Right ventricle myocardium inferior (tissue), 1 donor: ENCODE measurements at places on chromosomes 7 and 10. TPM values are rescaled to one million over a fixed set of nuclear protein-coding genes. Genes with fewer than 3 reads are reported as not detected.

The PDE1C gene
- total RNA-seq = 198 TPM

The ECD gene
- 15.3 TPM for total RNA-seq

The SH2D4B gene
- total RNA-seq = not detected

The HOXA11 gene
- total RNA-seq = not detected

The ZNF722 gene
- total RNA-seq = not detected

The NPY4R2 gene
- not detected for total RNA-seq

The SERPINE1 gene
- 1.6 TPM for total RNA-seq

The SUPV3L1 gene
- total RNA-seq = 40.1 TPM

The PNLIP gene
- not detected for total RNA-seq

DNA sequence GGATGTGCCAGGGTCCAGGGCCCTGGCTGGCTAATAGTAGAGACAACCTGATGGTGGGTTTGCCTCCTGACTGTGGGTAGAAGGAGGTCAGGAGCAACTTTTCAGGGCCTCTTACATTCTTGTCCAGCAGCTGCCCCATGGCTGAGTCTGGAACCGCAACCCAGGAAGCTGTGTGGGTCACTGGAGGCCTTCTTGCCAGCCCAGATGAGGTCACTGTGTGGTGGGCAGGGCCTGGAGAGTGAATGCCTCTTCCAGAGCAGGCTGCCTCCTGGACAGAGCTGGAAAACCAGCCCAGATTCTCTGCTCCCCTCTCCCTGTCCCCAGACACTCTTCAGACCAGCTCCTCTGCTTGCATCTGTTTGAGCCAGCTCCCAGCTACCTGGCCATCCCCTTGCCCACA lies 43.5 kb upstream of the LEP start:
- DNase-seq = no peak

GRCh38 chr10:6416892-6417512 lies 163.1 kb downstream of the PRKCQ start:
- no peak for DNase-seq

DNA sequence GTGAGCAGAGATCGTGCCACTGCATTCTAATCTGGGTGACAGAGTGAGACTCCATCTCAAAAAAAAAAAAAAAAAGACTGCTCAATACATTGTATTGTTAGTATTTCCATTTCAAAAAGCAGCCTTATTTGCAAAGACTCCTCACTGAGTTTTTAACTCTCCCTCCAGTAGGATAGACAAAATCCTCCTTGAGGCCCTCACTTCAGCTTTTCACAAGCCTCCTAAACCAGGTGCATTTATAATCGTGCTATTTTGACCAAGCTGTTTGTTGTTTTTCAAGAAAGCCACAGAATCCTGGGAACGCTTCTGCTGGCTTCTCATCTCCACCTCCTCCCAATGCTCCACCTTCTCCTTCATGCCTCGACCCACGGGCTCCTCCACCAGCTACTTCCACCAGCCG lies 6.3 kb upstream of the DDIT4 start:
- no peak for DNase-seq

- no peak for DNase-seq
These were observed 77.3 kb downstream of the CCSER2 start for GRCh38 chr10:84405662-84406061.

DNA sequence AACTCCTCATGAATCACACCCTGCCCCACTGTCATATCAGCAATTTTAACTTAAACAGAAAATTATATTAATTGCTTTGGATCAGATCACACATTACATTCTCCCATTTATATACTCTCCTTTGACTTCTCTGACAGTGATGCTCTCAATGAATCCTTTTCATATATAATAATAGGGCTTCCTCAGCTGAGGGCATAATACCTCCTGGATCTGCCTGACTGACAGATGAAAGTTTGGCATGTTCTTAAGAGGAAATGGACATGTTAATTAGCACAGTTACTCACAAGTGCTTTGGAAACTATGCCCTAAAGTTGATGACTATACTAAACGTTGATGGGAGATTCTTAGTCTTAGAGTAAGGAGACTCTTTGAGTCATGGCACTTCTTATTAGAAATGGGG lies 478.2 kb upstream of the LRRN3 start:
- no peak for DNase-seq

GRCh38 chr10:115141254-115141653 lies 48.1 kb downstream of the ATRNL1 start:
- no peak for DNase-seq

- DNase-seq = no peak
These were observed 1.4 kb upstream of the TWIST1 start for GRCh38 chr7:19118636-19119371.

GRCh38 chr7:23012908-23013714 lies 819 bp downstream of the HYCC1 start:
- no peak for DNase-seq

DNA sequence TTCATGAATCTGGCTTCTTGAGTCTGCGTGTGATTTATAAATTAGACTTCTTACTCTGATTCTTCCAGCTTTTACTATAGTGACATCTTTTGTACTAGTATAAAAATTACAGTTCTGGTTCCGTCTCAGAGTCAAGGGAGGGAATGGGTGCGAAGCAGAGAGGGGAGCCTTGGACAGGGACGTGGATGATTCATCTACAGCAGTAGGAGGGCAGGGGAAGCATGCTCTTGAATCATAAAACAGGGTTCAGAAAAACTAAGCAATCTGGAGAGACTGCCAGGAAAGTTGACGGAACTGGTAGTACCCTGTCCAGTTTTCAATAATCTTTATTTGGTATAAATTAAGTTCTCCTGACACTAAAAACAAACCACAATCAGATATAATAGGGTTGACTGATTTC lies 58.1 kb downstream of the ITGA8 start:
- DNase-seq = no peak

DNA sequence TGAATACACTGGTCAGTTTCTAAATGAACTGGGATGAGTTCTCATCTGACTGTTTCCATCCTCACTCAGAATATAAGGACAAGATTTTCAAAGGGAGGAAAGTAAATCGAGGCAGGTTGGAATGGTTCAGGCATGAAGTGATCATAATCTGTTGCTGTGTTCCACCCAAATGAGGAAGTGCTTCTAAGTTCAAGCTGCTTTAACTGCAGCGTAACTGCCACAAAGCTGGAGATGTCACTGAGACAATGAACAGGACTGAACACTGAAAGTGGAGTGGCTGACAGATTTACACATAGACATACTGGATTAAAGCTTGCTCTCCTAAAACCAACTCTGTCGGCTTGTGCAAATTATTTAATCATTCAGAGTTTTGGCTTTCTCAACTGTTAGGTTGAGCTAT lies 66.6 kb downstream of the GPR37 start:
- DNase-seq = no peak

DNA sequence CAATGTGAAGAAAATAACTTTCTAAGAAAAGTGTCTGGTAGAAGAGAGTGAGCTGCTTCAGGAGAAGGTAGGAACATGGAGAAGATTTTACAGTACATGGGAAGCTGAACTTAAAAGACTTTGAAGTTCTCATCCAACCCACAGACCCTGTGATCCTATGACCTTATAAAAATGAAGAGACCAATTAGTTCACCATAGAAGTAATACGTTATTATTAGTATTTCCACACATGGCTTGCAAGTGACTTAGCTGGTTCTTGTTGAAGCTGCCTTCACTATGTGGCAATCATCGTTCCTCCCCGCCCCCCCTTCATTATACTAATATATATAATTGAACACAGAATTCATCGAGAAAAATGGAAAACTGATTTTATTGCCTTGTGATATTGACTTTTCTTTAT lies 129.1 kb downstream of the SND1 start:
- no peak for DNase-seq

- DNase-seq = no peak
These were observed 70.5 kb downstream of the ZNF503 start for GRCh38 chr10:75331081-75331480.

GRCh38 chr10:28202941-28203352 lies 99.9 kb downstream of the MPP7 start:
- no peak for DNase-seq

DNA sequence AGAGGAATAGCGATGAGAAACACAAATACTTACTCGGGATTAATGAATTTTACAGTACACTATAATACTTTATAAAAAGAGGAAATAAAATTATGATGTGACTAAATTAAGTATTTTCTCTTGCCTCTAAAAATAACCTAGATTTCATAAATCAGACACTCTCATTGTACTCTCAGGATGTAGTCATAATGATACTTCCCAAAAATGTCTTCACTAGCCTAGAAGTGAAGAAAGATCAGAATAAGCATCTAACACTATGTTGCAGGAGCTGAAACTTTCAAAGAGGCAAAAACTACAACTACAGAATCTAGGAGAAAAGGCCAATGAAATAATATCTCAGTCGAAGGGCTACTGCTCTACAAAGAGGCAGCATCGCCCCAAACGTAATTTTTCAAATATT lies 49.4 kb downstream of the DNAJC1 start:
- no peak for DNase-seq

DNA sequence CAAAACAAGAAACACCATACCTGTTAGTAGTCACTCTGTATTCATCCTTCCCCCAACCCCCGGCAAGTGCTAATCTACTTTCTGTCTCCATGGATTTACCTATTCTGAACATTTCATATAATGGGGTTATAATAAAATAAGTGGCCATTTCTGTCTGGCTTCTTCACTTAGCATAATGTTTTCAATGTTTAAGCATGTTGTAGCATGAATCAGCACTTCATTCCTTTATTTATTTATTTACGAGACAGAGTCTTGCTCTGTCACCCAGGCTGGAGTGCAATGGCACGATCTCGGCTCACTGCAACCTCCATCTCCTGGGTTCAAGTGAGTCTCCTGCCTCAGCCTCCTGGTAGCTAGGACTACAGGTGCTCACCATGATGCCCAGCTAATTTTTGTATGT lies 69.2 kb downstream of the HIP1 start:
- no peak for DNase-seq

DNA sequence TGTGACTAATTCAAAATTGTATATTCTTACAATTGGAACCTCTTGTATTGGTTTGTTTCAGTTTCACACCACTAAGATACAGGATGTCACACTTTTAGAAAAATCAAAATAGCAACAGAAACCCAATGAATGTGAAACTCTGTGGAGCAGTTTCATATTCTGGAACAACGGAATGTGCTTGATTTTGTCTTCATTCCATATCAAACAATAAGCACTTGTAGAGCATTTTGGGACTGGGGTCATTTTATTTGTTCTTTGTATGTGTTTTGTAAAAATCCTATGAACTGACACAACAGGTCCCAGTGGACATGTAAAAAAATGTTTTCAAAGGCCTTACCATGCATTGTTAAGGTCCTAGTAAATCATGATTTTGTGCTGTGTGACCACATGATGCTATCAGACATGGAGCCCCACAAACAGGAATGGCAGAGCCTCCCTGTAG lies 123.1 kb downstream of the DKK1 start:
- DNase-seq = no peak

GRCh38 chr7:7799138-7799537 lies 80.7 kb upstream of the RPA3 start:
- DNase-seq = no peak

- no peak for DNase-seq
These were observed 155.5 kb upstream of the IGFBP3 start for GRCh38 chr7:46076527-46076926.

- DNase-seq = no peak
These were observed 13.5 kb downstream of the UPP1 start for GRCh38 chr7:48102530-48102929.

DNA sequence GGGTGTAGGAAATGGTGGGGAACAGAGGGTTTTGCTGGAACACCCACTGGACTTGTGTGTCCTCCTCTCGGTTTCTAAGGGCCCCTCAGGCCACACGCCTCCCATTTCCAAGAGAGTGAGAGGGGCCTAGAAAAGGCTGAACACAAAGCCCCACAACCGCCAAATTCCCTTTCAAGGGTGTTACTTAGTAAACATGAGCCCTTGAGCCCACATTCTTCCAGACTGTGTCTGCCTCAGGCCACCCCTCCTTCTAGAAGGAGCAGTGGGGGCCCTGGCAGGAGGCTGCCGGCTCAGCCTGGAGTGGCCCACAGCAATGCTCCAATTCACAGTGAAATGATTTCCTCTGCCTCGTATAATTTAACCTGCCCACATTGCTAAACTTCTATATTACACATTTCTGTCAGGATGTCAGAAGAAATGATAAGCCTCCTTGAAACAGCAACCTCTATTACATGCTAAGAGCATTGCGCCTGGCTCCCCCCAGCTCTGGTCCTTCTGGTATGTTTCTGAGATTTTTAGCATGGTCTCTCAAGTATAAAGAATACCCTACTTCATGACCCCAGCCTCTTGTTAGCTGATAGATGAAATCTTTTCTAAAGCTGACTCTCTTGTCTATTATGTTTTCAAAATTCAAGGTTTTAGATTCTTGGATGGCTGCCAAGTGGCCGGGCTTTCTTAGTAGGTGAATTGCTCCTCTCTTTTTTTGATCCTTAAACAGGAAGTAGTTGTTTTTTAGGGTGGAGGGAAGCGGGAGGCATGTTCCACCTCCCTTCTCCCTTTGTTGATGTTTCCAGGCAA lies 673.9 kb upstream of the GALNT17 start:
- DNase-seq = no peak

DNA sequence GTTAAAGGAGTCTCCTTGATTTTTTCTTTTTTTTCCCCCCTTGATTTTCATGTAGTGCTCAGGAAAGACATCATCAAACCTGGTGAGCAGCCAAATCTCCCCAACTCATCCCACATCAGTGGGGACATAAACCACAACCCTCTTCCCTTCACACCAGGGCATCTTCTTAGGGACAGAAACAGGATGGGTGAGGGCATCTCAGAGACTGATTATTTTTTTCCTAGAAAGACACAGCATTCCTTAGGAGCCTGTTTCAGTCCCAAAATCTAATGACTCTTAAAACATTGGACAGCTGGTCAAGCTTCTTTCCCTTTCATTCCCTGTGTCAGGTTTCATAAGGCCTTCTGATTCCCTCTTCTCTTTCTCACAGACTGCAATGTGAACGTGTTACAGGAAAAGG lies 31.5 kb upstream of the GSAP start:
- no peak for DNase-seq

DNA sequence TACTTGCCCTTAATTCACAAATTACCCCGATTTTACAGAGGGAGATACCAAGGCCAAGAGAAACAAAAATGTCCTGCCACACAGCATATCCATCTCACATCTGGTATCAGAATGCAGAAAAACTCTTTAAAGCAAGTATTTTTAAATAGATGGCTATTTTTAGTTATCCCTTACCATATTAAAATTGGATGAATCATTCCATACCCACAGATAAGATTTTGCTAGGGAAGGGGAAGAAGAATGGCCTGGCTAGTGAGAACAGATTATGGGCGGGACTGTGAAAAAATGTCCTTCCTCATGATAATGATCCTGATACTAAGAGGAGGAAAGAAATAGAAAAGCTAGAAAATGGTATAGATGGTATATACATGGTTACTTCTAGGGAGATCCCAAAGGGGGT lies 80.6 kb upstream of the GATAD1 start:
- no peak for DNase-seq

GRCh38 chr10:132707776-132708171 lies 78.2 kb downstream of the NKX6-2 start:
- no peak for DNase-seq

GRCh38 chr7:26052706-26053105 lies 99.3 kb upstream of the NFE2L3 start:
- DNase-seq = no peak
